ENCODE measurements at places on chromosomes 12 and 14. TPM values are rescaled to one million over a fixed set of nuclear protein-coding genes. Genes with fewer than 3 reads are reported as not detected.

Gene EPYC
- not detected for total RNA-seq

Gene MYBPC1
- total RNA-seq, result not detected

Gene KCNH3
- 0.35 TPM for total RNA-seq

Gene BCL2L2
- total RNA-seq, result 21.6 TPM

Gene FKBP11
- 16.4 TPM for total RNA-seq

DNA sequence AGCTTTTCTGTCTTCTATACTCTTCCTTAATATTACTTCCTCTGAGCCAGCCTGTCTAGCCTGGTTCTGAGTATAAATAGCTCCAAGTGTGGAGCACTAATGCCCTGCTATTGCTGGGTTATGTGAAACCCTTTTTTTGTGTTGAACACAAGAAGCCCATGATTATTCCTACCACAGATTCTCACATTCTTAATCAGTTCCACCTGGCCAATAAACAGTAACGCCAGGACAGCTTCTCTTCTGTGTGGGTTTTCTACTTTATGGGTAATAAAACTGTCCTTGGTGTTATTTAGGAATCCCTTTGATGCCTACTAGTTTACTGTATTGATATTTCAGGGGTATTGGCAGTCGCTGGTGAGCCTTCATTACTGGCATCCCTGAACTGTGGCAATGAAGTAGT lies 48.9 kb upstream of the LRIG3 start:
- DNase-seq, result no peak

DNA sequence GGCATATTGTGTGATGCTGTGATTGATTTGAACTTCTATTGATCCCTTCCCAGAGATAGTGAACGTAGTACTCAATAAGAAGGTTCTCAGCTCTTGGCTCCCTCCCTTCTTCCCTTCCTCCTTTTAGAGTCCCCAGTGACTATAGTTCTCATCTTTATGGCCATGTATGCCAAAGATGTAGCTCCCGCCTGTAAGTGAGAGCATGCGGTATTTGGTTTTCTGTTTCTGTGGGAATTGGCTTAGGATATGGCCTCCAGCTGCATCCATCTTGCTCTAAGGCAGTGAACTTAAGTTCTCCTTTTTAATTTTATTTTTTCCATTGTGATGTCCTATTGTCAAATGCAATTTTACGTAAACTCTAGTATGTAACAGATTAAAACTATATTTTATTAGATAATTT lies 109.5 kb downstream of the AEBP2 start:
- DNase-seq, result no peak

DNA sequence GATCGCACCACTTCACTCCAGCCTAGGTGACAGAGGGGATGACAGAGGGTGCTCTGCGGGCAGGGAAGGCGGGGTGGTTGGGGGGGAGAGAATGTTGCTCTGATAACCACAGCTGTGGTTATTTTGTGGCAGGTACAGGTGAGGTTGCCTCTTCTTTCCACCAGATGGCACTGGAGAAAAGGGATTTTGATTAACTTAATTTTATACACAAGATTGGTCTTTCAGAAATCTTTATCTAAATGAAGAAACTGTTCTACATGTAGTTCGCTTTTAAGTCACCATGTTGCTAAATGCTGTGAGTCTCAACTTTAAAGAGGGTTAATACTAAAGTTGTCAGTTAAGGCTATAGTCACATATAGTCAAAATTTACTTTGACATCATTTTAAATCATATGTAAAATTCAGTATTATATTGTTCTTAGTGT lies 25.7 kb downstream of the FGF23 start:
- no peak for DNase-seq

GRCh38 chr12:17949558-17950141 lies 140.3 kb downstream of the RERGL start:
- DNase-seq, result no peak

DNA sequence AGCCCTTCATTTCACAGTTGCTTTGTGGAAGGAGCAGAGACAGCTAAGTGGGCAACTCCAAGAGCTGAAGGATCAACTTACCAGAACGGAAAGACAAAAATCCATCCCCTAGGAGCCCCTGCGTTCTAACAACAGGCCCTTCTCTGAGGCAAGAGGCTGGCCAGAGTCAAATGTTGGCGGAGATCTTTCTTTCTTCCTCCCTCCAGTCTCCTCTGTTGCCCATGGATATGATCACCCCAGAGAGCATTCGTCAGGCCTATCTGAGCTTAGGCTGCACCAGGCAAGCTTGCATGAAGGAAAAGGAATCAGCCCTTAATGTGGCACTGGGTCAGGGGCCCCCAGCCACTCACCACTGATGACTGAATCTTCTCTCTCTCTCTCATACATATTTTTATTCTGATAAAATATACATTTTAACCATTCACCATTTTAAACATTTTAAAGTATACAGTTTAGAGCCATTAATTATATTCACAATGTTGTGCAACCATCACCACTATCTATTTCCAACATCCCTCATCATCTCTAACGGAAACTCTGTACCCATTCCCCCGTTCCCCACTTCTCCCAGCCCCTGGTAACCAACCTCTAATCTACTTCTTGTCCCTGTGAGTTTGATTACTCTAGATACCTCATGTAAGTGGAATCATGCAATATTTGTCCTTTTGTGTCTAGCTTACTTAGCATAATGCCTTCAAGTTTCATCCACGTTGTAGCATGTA lies 52.9 kb upstream of the CCND2 start:
- peak; percentile 15 for DNase-seq

- no peak for DNase-seq
These were observed 156.9 kb downstream of the CAND1 start for GRCh38 chr12:67426067-67426466.

GRCh38 chr12:8052679-8053078 lies 13.5 kb downstream of the C3AR1 start:
- DNase-seq, result no peak

- no peak for DNase-seq
These were observed 6.7 kb downstream of the GPR135 start for GRCh38 chr14:59458486-59458885.

GRCh38 chr12:131795690-131796410 lies 32.3 kb upstream of the MMP17 start:
- no peak for DNase-seq

- no peak for DNase-seq
These were observed 19.4 kb upstream of the SELPLG start for GRCh38 chr12:108653082-108653516.

DNA sequence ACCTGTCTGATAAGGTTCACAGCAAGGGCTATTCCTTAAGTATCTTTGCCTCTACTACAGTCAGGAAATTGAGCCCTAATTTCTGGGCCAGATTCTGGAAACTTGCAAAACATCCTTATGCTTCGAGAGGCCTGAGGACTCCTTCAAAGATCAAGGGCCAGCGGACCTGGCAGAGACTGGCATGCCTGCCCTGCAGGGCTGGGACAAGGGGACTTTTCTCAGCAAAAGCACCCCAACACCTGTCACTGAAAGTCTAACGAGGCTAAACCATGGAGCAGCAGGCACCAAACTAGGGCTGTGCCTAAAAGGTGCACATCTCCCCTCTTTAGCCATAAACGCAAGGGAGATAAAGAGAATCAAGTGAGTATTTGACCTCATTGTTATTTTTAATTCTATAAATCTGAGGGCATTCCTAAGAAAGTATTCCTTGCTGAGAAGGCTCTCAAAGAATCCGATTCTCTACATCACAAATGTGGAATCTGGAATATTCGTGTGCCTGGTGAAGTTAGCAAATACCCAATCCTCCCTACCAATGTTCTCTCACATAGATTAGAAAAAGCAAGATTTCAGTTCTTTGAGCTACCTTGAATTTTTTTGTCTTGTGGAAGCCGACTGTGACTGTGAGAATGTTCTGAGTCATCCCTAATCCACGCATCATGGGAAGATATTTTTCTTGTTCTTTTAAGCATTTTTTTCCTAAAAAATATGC lies 328.2 kb upstream of the NOVA1 start:
- no peak for DNase-seq

DNA sequence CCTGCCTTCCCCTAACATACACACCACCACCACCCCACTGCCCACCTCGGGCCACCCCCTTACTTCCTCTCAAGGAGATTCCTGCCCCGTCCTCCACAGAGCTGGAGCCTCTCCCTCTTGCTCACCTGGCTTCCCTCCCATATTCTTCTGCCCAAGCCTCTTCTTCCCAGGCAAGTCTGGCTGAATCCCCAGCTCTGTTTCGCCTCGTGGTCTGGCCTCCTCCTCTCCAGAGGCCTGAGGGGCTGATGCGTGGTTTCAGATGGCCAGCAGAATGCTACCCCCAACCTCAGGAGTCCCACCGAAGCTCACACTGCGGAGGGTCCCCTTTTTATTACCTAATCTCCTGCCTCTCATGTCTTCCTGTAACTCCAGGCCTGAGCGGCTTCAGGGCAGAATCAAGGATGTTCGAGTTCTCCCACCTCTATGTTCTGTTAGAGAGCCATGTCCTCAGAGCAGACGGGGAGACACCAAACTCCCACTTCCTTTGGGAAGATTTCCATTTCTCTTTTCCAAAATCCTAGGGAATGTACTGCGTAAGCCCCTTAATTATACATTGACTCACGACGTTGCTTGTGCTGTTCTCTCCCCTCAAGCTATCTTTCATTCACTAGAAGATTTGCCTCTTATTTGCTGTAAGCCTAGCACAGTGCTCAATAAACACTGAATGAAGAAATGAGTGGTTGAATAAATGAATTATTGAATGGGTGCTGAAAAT lies 33.9 kb upstream of the LTBP2 start:
- no peak for DNase-seq
